ENCODE measurements at places on chromosomes 4 and X.

DNA sequence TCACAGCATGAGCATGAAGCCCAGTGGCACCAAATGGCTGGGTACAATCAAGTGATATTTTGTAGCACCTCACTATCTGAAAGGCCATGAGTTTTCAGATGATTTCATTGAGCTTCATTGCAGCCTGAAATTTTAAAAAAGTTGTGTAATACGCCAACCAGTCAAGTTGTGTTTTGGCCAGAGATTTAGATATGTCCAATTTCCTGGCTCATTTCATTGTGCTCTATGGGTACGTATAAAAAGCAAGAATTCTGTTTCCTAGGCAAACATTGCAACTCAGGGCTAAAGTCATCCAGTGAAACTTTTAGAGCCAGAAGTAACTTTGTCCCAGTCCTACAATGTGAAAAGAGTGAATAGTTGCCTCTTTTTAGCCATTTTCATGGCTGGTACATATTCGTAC is 212.5 kb downstream of the GC start:
- no peak for DNase-seq

DNA sequence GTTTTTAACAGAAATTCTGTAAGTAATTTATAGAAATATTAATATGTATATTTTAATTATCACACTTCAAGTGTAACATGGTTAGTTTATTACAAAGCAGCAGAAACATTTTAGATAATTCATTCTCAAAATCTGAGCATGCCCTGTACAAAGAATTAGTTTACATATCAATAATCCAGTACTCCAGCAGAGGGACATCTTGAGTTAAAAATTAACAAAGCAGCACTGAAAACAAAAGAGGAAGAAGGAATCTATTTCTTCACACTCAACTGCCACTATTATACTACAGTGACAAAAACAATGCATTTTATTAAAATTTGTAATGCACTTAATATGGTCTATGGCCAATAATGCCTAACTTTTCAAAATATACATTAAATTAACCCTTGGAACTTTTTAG is 179.1 kb upstream of the KLHL4 start:
- DNase-seq = no peak

DNA sequence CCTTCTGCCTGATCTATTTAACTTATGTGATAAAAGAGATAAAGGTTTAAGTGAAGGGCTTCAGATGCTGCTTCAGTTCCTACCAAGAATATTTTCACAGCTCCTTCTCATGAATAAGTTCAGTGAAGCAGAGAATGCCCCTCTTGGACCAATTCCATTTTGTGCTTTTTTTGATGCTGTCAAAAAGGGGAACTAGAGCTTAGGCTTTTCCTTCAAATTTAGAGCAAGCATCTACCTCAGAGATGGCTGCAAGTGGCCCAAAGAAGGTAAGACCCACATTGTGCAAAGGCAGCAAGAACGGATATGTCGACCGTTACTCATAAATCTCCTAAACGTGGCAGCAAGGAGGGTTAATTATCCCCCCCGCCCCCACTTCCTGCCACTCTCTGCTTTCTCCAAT is 4.5 kb downstream of the CHRDL1 start:
- DNase-seq = no peak

DNA sequence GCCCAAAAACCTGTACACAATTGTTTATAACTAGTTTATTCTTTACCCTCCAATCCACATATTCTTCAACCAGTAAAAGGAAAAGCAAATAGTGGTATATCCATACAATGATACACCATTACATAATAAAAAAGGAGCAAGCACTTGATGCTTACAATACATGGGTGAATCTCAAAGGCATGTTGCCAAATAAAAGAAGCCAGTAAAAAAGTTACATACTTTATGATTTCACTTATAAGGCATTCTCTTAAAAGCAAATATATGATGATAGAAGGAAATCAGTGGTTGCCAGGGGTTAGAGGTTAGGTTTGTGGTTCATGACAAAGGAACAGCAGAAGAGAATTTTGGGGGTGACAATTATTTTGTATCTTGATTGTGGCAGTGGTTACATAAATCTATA is 896.1 kb upstream of the LCORL start:
- no peak for DNase-seq

DNA sequence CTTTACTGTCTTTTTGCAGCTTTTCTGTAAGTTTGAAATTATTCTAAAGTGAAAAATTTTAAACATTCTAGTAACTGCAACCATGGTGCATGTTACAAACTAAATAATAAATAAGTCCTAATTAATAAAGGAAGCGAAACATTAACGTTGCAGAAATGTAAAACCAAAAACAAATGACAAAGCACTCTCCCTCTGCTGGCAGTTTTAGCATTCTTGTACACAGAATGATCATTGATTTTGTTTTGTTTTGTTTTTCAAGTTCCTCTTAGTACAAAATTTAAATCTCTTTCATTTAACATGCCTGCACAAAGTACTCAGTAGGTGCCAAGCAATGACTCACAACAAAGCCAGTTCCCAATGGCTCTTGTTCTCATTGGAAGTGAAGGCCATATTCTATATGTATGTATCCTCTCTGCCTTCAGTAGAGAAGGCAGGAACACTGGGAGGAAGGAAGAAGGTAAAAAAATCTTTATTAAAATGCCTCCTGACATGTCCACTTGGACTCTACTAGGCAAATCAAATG is 13.7 kb upstream of the TMSB4X start:
- no peak for DNase-seq

GRCh38 chr4:108483650-108484049 is 136.7 kb upstream of the RPL34 start:
- DNase-seq = no peak

GRCh38 chrX:101062176-101062575 is 10.3 kb upstream of the TRMT2B start:
- DNase-seq = no peak

- DNase-seq = no peak
Observed at GRCh38 chr4:2459589-2460349, 9.1 kb upstream of the RNF4 start.

DNA sequence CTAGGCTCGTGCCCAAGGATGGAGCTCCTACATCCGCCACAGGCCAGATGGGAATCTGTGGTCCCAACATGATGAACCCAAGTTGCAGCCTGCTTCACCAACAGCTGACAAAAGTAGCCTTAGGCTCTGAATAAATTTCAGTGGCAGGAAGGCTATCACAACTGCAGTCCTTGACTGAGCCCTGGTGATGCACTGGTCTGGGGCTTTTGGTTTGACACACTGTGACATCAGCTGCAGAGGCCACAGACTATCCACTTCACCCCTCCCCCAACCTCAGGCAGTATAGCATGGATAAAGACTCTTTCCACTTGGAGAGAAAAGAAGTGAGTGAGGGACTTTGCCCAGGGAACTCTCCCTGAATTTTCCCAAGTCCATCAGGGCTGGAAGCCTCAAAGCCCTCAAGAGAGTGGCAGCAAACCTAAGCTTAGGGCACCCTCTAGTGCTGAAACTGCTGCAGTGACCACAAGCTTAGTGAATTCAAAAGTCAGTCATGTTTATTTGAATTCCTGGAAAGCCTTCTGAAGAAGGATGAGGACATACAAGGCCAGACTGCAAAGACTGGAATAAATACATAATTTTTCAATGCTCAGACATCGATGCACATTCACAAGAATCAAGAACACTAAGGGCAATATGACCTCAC is 135.0 kb upstream of the TENT5D start:
- no peak for DNase-seq

GRCh38 chr4:89992744-89993143 is 98.1 kb downstream of the MMRN1 start:
- DNase-seq = no peak
